ENCODE measurements at places on chromosomes 3 and 15.
A peak's percentile ranks its signal among the peaks of the same experiment; 100 is the strongest.

- DNase-seq: no peak
Measured at GRCh38 chr15:90189781-90190467, 11.2 kb upstream of the SEMA4B start.

- no peak for DNase-seq
Measured at GRCh38 chr15:91278951-91279350, 178.9 kb downstream of the SV2B start.

GRCh38 chr3:183446838-183447205 is 18.4 kb upstream of the MCF2L2 start:
- no peak for DNase-seq

DNA sequence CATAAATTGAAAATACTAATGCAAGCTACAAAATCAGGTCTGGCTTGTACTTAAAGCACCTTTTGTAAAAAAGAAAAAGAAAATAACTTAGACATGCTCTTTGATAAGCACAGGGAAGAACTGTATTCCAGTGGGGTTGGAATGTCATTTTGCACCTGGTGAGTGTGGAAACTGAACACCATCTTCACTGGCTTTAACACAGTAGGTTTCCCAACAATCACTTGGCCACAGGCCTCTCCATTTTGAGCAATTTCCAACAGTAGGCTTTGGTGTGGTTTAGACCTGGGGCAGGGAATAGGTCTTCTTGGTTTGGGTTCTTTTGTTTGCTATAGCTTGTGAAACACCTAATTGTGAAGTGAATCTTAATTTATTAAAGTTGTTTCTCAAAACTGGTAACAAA is 18.9 kb downstream of the PDZRN3 start:
- DNase-seq: no peak

DNA sequence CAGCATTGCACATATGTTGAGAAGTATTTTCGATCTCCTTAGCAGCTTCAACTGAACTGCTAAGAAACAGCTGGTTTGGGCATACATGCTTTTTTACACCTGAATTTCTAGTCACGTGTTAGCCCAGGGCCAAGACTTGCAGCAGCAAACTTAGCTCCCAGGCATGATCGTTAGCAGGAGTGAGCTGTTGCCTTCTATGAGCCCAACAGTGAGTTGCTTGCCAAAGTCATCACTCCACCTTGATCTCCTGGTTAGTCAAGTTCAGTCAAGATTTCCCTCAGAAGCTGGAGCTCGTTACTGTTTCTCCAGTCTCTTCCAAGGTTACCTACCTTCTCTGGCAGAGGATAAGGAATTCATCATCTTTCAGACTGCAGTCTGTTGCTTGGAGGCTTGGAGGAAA is 100.4 kb upstream of the SEMA6D start:
- no peak for DNase-seq

- DNase-seq: no peak
Measured at GRCh38 chr3:13294442-13295351, 125.4 kb downstream of the NUP210 start.

DNA sequence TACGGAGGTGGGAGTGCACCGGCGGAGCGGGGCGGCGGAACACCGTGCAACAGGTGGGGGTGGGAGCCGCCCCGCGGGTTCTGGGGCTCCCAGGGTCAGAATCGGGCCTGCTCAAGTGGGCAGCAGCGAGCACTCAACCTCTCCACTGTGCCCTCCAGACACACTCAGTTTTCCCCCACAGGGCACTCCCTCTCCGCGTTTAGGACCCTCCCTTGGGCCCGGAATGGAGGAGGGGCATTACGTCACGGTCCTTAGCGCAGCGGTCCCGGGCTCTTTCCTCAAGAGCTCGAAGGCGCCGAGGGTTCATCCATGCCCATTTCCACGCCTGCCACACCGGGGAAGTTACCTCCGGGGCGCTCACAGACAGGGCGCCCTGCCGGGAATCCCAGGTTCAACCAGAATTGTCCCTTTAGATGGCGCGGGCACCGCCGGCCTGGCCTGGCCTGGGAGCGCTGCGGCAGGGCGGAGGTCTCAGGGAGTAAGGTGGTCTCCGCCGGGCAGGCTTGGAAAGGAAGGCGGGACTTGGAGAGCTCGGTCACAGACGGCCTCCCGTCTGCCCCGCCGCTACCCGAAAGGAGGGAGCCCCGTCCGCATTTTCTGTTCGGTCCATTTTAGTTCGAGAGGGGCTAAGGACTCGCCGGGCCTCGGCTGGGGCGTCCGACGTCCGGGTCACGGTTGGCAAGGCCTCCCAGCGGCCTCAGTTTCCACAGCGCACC is 5.1 kb downstream of the RNU6-1 start:
- DNase-seq: no peak

GRCh38 chr15:51103330-51103729 is 8.6 kb upstream of the TNFAIP8L3 start:
- no peak for DNase-seq

DNA sequence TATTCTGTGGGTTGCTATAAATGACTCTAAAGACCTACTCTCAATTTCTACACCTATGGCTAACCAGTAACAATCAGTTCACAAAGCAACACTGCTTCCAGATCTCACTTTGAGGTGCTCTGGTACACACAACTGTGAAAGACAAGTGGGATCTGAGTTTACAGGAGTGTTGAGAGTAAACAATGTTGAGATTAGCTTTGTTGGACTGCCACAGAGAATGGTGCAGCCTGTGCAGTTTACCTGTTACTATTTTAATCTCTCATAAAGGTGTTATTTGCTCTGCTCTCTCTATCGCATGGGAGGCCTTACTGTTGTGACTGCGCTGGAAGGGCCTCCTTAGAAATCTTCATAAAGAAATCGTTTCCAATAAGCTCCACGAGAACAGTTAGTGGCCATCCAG is 112.0 kb downstream of the SOX2 start:
- DNase-seq: no peak

DNA sequence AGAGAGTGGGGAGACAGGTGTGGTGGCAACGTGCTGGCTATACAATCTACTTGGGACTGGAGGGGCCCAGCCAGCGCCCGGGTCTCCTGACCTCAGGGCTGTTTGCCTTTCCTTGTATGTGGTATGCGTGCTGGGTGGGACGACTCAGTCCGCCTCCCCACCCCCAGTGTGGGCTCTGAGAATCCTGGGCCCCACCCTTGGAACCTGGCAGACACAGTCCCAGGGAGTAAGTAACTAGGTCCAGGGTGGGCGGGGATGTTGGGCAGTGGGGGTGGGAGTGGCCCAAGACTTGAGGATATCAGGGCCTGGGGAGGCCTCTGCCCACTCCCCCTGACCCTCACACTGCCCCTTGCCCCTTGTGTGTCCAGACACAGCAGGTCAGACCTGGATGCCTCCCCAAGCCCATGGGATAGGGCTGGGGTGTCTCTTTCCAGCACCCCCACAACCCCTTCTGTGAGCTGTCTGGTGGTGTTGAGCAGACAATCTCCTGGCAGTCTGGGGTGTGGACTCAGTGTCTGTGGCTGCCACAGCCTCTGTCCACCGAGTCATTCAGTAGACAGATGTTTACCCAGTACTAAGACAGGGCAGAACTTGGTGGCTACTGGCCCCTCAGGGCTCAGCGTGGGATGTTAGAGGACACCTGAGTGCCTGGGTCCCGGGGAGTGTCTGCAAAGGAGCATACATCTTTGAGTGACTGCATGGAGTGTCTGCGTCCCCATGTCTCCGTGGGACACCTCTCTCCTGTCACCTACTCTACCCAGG is 1.3 kb downstream of the CHST13 start:
- no peak for DNase-seq

GRCh38 chr15:81038975-81039607 is 38.4 kb downstream of the TLNRD1 start:
- DNase-seq: no peak

- DNase-seq: no peak
Measured at GRCh38 chr3:143277531-143277930, 158.0 kb downstream of the CHST2 start.

DNA sequence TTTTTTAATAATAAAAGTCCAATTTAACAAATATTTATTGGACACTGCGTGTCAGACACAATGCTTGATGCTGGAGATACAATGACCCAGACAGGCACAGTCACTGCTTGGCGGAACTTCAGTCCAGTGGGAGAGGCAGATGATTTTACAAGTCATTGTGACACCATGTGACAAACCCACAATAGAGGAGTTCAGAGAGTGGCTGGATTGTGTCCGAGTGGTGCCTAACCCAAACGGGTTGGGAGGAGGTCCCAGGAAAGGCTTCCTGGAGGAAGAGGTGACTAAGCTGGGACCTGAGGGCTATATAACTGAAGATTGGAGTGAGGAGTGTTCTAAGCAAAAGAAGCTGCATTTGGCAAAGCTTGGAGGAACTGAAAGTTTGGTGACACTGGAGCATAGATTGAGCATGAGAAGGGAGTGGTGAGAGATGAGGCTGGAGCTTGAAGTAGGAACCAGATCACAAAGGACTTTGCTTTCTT is 41.4 kb downstream of the CRTC3 start:
- no peak for DNase-seq

- DNase-seq: no peak
Measured at GRCh38 chr3:119550192-119550910, 9.1 kb downstream of the CD80 start.

DNA sequence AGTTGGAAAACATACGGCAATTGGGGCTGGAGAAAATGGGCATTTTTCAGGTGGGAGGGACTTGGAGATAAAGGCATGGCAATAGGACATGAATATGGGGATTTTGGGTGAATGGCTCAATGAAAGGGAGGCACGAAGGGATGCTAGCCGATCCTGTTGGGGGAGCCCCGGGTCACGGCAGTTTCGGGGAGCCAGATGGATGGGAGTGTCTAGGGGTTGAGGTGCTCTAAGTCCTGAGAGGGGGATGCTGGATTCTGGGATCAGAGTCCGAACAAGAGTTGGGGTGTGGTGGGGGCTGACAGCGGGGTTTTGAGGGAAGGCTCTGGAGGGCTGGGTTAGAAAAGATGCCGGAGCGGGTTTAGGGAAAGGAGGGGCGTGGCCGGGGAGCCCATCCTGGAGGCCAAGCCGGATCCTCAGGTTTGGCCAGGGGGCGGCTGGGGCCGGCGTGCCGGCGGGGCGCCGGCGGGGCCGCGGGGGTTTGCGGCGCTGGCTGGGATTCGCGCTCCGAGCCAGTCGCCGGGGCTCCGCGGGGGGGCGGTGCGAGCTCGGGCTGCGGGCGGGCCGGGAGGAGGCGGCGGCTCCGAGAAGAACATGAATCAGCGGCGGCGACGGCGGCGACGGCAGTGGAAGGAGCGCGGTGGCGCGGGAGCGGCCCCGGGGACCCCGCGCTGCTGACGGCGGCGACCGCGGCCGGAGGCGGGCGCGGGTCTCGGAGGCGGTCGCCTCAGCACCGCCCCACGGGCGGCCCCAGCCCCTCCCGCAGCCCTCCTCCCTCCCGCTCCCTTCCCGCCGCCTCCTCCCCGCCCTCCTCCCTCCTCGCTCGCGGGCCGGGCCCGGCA is at the start of gene TYRO3:
TSS of gene TYRO3 (plus strand) at position 813 of the 839 bp plus-strand sequence. CDS start 46 bp downstream, outside the sequence.
- DNase-seq: peak; percentile 51

DNA sequence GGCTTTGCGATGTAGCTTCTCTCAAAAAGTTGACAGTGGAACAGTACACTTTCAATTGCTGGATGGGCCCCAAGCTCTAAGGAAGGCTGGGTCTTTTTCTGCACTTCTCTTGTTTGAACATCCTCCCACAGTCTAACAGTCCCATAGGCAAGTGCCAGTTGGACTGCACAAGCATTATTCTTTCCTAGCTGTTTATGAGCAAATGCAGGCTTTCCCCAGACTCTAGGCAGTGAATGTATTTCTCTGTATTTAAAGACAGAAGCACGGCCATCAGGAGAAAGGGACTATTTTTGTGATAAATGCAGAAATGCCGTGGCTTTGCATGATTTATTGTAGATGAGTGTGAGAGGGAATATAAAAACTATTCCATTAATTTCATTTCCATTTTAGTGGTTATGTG is 539.3 kb upstream of the LMCD1 start:
- DNase-seq: no peak

DNA sequence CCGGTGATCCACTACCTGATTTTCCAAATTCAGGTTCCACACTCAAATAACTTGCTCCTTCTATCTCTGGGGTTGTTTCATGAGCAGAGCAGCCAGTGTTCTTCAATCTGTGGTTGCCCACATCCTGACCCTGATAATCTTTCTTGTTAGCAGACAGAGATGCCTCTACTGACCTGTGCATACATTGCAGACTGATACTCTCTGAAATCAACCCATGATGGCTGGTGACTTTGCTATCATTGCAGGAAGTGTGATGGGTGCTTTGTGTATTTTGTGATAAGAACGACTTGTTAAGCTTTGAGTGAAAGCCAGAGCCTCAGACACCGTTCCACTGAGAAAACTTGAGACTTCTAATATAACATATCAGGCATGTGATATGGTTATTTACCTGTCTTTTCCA is 39.9 kb downstream of the GATM start:
- DNase-seq: no peak

DNA sequence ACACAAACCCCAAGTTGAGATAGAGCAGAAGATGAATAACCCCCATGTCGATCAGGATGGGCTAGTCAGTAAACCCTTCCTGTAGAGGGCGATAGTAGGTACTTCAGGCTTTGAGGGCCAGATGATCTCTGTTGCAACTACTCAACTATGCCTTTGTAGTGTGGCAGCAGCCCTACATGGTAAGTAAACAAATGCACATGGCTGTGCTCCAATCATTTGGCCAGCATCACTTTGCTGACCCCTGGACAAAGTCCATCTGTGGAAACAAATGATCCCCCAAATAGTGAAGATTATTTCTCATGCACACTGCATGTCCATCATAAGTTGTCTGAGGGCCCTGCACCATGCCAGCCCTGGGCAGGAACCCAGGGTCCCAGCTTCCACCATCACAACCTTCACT is 402.2 kb upstream of the PROK2 start:
- DNase-seq: no peak

- DNase-seq: no peak
Measured at GRCh38 chr3:38585791-38586420, 63.6 kb downstream of the SCN5A start.

- no peak for DNase-seq
Measured at GRCh38 chr3:131655070-131655690, 152.4 kb upstream of the MRPL3 start.

- DNase-seq: no peak
Measured at GRCh38 chr15:29795610-29796009, 26.7 kb downstream of the TJP1 start.

- DNase-seq: no peak
Measured at GRCh38 chr3:13963137-13963886, 83.4 kb upstream of the WNT7A start.

- no peak for DNase-seq
Measured at GRCh38 chr3:64460877-64461276, 226.9 kb downstream of the ADAMTS9 start.

GRCh38 chr3:97689962-97690361 is 74.6 kb upstream of the ARL6 start:
- no peak for DNase-seq

GRCh38 chr15:54618120-54618519 is 578.6 kb downstream of the RSL24D1 start:
- no peak for DNase-seq

DNA sequence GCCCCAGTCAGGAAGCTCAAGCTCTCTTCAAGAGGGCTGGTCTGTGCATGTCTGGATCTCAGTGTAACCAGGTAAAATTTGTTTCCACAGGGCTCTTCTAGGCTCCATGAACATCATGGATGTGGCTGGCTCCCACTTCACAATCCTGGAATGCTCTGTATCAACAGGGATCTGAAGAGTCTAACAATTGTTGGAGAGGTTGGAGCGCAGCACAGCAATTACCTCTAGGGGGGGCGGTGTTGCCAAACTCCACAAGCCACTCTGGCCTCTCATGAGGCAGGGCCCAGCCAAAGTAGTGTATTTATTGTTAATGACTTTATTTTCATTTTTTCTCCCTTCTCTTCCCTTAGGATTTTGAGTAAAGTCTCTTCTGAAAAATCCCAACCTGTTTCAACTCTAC is 6.1 kb upstream of the EIF2B5 start:
- no peak for DNase-seq

GRCh38 chr15:52164631-52165265 is 26.4 kb downstream of the GNB5 start:
- no peak for DNase-seq

GRCh38 chr3:194588741-194589140 is 44.5 kb downstream of the TMEM44 start:
- no peak for DNase-seq
